ENCODE measurements at places on chromosomes 1 and 21.

GRCh38 chr1:168202941-168203654 lies 22.7 kb upstream of the SFT2D2 start:
- DNase-seq, result peak; percentile 98

DNA sequence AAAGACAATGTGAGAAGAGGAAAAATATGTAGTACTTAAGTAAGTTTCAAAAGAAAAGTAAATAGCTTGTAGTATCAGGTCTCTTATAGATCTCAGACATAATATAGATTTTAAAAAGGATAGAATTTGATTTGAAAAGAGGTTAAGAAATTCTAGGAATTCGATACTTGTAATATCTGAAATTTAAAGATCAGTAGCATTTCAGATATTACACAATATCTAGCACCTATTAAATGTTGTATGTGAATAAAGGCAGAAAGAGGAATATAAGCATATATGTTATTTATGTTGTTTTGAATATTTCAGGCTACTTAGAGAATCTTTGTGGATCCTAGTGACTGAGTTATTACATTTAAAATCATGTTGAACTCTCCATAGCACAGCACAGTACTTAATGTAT lies 35.0 kb upstream of the METTL18 start:
- DNase-seq, result no peak

DNA sequence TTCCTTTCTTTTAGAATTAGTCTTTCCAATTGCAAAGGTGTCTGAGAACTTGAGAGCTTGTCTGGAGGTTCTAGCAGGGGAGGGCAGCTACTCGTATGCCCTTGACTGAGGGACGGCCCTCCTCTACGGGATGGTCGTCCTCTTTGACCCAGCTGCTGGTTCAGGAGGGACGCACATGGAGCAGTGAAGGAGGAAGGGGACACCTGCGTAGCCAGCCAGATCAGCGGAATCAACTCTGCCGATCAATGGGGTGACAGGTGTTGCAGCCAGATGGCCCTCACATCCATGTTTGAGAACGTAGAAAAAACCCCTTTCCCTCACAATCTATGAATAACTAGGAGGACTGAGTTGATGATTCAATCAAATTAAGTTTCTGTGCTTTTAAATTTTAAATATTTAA lies 15.7 kb upstream of the A3GALT2 start:
- no peak for DNase-seq

DNA sequence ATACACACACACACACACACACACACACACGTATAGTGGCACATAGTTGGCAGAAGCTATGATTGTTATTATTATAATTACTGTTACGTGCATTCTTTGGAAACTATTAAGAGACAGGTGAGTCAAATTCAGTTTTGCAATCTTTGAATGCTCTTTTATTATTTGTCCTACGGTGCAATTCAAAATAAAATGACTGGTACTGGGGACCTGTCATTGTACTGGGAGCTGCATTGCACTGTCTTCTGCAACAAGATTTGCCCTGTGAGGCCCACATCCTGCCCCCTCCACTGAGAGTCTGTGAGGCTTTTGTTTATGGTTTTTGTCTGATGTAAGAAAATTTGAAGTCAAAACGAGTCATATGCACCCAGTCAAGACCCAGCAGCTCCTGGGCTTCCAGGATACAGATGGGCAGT lies 1.9 kb downstream of the LY9 start:
- no peak for DNase-seq

DNA sequence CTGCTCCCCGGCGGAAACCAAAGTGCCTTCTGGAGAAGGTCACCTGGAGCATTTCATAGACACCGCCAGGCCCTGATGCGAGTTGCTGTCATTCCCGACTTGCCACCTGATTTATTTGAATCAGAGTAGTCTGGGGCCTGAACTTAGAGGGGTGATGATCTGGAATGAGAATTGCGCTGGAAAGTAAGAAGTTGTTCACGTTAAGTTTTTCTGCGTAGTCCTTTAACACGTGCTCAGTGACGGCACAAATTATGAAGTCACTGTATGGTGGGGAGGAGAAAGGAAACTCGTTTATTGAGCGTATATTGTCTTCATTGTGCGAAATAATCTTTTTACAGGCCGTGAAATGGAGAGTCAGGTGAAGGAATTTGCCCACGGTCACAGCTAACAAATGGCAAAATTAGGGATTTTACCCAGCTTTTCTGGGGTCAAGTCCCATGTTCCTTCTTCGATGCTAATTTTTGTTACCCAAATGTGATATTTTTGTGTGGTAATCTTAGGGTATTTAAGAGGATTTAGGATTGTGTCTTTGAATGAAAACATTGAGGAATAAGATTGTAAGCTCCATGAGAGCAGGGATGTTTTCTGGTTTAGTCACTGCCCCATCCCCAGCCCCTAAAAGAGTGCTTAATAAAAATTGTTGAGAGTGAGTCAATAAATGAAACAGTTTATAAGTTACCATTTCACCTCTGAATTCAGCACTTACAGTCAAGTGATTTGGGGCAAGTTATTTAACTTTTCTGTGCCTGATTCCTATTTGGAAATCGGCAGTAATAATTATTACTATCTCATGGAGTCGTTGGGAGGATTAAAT lies 46.4 kb upstream of the NBL1 start:
- DNase-seq, result peak; percentile 29

DNA sequence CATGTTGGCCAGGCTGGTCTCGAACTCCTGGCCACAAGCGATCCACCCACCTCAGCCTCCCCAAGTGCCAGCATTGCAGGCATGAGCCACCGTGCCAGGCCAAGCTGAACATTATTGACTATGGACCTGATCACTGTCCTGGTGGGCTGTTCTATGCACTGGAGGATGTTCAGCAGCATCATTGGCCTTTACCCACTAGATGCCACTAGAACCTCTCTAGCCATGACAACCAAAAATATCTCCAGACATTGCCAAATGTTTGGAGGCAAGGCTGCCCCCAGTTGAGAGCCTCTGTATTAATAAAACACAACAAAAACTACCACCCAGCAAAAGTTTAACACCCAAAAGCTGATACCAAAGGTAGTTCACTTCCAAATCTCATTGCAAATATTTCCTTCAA lies 110.8 kb upstream of the SOD1 start:
- no peak for DNase-seq

DNA sequence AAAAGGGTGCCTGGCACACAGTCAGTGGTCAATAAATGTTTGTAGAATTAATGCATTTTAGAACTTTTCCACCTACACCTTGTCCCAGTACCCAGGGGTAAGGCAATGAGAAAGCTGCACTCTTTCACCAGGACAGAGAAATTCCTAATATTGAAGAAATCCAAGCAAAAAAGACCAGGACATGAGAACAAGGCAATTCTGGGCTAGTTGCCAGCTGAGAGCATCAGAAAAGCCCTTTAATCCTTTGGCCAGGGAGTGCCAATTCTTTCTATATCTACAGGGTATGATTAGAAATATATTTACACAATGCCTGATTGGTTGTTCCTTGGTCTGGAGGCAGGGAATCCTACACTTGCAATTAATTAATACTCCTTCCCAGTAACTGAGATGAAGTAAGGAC lies 492.4 kb upstream of the NFIA start:
- no peak for DNase-seq

DNA sequence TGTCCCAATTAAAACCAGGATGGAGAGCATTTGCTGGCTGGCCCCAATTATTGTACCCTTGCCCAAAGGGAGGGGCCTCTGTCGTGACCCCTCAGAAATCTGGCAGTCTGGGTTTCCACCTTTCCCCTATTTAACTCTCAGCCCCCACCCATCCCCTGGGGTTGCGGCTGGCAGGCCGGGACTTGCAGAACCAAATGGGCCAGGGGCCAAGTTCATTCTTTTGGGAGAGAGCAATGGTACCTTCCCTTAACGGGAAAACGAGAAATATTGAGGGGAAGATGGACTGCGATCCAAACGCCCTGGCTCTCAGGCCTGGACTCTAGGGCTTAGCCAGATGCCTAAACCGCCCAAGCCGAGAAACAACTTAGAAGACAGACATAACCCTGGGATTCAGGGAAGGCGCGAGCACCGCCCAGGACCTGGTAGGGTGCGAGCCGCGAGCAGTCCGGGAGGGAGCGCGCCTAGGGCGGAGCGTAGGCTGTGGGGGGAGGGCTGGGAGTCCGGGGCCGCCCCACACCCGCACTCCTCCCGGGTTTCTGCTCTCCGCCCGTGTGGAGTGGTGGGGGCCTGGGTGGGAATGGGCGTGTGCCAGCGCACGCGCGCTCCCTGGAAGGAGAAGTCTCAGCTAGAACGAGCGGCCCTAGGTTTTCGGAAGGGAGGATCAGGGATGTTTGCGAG lies at the start of gene SLC27A3:
TSS of gene SLC27A3 (plus strand) at position 628 of the 678 bp plus-strand sequence. CDS start 91 bp downstream, outside the sequence.
- peak; percentile 49 for DNase-seq

- DNase-seq, result peak; percentile 31
These were observed 3.4 kb upstream of the PADI2 start for GRCh38 chr1:17122521-17123164.

DNA sequence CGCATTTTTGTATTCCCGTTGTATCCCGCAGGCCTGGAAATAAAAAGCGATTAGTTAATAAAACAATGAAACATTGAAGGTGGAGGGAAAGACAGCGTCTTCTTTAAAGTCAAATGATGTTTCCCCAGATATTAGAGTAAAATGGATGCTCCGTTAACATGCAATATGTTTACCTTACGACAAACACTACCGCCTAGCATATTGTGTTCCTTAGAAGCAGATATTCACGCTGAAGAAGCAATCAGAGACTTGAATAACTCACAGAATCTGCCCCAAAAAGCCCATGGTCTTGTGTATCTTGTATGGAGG lies 583 bp upstream of the B4GALT3 start:
- DNase-seq, result no peak
